ENCODE measurements at places on chromosomes 3 and 15. TPM values are rescaled to one million over a fixed set of nuclear protein-coding genes. Genes with fewer than 3 reads are reported as not detected.

PPP1R14D gene
- not detected for total RNA-seq

CEMIP gene
- 0.85 TPM for total RNA-seq

RPL39L gene
- total RNA-seq, result 9.7 TPM

ATP8B4 gene
- 1.7 TPM for total RNA-seq

SOX14 gene
- not detected for total RNA-seq

NOX5 gene
- under 0.01 TPM for total RNA-seq

IQGAP1 gene
- 524 TPM for total RNA-seq

All from dermis blood vessel endothelial cell (primary cell).